Ascending aorta (tissue), 2 donors: ENCODE measurements at places on chromosomes 3 and 15.

DNA sequence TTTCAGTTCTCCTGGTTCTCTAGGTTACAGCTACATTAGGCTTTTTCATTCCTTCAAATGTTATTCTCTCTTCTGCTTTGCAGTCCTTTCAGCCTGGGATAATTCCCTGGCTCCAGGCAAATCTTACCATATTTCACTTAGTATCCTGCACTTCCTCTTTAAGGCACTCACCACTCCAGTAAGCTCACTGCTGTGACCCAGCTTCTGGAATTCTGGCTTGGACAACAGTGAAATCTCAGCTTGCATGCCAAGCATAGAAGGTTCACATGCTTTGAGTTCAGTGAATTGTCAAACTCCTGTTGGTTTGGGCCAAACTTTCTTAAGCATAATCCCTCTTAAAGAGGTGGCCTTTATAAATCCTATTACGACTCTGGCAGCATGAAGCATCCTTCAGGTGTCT, 69.4 kb downstream of the SCN10A start:
- DNase-seq: no peak

- no peak for DNase-seq
Measured at GRCh38 chr3:72991522-72991921, 5.1 kb upstream of the PPP4R2 start.

GRCh38 chr15:92938387-92938786, 38.3 kb downstream of the CHD2 start:
- DNase-seq: no peak

GRCh38 chr3:182241766-182242488, 530.2 kb downstream of the SOX2 start:
- DNase-seq: no peak

DNA sequence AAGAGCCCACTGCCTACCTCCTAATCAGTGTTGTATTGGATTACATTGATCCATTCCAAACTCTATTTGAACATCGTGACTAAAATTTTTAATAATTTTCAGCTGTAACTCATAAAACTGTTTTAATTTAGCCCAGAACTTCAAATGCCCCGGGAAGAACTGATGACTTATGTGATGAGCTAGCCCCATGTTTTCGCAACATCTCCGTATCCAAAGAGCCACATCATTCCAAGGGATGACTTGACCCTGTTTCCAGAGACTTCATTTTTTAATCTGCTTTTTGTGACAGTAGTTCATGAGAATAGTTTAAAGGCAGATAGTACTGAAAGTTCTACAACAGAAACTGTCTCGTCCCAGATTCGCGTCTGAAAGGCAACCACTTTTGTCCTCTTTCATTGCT, 97.4 kb downstream of the STAC start:
- no peak for DNase-seq

DNA sequence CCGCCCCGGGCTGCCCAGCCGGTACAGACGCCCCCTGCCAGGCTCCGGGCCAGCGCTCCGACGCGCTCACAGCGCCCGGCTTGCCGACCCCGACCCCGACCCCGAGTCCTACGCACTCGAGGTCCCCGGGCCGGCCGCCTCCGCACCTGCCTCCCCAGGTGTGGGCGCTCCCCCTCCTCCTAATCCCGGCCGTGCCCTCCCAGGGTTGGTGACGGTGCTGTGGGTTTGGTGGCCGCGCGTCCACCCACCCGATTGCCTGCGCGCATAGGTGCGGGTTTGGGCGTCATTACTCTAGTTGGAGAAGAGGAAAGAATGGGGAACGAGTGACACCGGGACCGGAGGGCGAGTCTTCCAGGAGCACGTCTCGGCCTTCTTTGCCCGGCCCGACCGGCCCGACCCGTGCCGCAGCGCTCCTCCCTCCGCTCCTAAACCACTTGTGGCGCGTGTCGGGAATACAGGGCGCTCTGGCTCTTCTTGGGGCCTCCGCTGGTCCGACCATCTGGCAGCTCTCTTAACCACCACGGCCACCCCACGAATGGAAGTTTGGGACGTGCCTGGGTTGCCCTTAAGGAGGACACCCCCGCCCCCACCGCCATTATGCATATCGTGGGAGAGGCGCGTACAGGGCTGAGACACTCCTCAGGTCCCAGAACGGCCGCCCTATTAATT, 810 bp upstream of the THRB start:
- DNase-seq: no peak

- no peak for DNase-seq
Measured at GRCh38 chr15:39852250-39852649, 67.8 kb downstream of the GPR176 start.

- DNase-seq: no peak
Measured at GRCh38 chr15:96285729-96286254, 44.7 kb upstream of the NR2F2 start.
